ENCODE measurements at places on chromosomes 5 and 9.

- peak; percentile 83 for DNase-seq
Observed at GRCh38 chr9:133726401-133727276, 11.5 kb downstream of the SARDH start.

DNA sequence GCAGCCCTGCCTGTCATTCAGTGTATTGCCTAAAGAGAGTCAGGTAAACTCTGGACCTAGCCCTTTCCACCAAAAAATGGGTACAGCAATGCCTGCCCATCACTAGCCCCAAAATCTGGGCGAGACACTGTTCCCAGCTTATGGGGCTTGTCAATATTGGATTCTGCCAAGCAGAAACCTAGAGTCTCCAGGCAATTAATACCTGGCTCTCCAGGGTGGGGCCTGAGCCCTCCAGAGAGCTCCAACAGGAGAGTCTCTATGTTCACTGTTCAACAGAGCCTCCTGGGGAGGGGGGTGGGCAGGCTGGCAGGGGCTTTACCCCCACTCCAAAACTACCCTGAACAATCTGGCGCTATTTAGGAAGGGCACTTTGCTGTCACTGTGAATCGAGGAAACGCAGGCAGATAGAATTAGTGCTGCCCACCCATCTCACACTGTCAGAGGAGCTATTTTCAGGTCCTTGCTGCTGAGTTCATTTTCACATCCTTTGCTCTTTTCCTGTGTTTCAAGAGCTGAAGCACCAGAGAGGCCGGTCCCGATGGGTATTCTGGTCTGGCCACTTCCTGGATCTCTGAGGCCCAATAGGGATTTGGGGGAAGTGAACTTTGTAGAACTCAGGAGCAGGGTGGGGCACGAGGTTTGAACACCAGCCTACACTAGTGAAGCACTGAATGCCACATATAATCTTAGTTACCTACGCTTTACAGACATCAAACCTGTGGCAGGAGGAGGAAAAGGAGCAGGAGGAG lies 121.8 kb downstream of the C5orf15 start:
- DNase-seq: peak; percentile 63

DNA sequence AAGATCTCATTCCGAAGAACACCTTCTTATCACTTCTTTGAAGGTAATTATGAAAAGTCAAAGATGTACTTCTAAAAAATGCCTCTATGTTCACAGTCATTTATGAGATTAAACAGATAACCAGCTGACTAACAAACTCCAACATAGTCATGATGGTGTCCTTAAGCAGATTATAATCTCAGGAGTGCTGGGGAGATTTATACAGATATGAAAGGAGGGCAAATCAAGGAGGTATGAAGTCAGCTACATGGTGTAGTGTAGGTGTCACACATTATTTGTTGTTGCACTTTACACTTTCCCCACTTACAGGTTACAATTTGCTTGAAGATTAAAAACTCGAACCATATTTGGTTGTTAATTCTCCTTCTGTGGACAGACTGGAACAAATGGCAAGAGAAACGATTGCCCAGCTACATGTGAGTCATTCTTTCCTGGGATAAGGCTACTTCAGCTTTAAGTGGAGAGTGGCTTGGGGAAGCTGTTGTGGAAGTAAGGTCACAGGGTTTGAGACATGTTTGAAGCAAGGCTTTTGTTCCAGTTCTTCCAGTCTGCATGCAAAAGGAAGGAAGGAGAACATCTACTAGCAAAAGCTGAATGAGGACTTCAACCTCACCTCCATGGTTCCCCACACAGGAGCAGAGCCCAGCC lies 320.1 kb downstream of the ADGRV1 start:
- DNase-seq: no peak

DNA sequence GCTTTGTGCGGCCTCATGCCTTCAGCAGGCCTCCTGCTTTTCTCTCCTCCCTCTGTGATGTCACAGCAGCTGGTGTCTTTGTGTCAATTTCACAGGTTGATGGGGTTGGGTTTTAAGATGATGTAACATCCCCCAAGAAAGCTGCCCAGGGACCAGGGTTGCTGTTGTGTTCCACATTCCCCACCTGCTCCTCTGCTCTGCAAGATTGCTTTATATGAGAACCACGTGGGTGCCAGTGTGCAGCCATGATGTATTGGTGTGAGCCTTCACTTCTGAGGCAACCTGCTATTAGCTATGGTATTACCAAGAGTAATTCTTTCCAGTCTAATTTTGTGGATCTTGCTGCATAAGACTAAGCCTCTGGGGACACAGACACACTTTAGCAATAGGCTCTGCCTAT lies 213.0 kb upstream of the ADAMTS16 start:
- DNase-seq: no peak

- DNase-seq: peak; percentile 17
Observed at GRCh38 chr9:6715755-6716643, 41.8 kb upstream of the KDM4C start.

DNA sequence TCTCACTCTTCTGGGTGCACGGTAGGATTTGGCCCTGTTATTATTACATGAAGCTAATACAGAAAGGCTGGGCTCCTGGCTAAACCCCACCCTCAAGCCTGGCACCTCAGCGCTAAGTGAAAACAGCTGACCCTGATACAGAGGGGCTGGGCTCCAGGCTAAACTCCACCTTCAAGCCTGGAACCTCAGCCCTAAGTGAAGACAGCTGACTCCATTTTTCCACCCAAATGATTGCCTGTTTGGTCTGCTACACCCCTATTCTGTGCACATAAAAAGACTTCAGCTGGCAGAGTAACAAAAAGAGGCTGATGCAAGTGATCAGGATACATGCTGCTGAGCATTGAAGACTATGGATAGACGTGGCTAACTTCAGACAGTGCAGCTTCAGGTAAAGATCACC lies 148.4 kb upstream of the CLINT1 start:
- no peak for DNase-seq

- no peak for DNase-seq
Observed at GRCh38 chr9:127910613-127911205, 6.1 kb downstream of the ST6GALNAC4 start.

- DNase-seq: no peak
Observed at GRCh38 chr5:35622974-35623373, 5.3 kb downstream of the SPEF2 start.

- no peak for DNase-seq
Observed at GRCh38 chr5:164359260-164360255, 854.1 kb downstream of the MAT2B start.

DNA sequence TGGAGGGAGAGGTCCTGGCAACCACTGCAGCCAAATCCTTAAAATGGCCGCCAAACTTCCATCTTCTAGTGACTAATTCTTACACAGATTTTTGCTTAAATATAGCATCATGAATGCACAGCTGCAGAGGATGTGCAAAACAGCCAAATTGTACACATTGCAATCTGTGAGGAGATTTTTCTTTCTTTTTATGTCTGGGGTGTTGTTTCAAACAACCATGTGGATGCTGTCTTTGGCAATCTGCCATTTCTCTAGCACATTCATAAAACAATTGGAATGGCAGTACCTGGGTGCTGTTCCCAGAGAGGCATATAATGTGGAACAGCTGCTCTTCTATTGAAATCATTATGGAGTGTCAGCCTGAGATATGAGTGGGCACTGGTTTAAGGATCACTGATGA lies 1082.9 kb upstream of the SEMA6A start:
- no peak for DNase-seq

DNA sequence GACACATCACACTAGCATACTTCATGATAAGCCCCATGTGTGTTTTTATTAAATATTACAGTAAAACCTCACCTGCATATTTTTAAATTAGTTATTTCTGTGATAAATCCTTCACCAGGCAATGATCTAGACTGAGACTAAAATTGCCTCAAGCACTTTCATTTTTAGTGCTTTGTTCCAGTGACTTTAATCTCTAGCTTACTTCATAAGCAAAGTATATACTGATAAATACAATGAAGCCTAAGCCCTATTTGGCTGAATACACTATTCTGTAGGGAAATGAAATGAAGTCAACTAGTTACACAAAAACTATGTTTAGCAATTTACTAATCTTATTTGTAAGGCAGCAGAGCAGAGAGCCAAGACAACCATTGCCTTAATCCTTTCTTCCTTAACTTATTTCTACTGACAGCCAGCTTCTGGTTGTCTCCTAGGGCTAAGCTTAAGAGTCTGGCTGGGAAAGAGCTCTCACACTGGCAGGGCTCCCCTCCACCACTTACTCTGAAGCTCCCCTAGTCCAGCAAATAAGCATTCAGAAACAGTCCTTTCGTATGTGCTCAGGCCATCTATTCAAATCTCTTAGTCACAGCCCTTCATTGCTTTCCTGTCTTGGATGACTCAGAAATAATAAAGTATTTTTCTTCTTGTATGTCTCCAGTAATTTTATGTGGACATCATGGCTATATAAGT lies 31.4 kb upstream of the MTAP start:
- DNase-seq: no peak

GRCh38 chr9:80320916-80321315 lies 749.2 kb downstream of the TLE4 start:
- DNase-seq: no peak

DNA sequence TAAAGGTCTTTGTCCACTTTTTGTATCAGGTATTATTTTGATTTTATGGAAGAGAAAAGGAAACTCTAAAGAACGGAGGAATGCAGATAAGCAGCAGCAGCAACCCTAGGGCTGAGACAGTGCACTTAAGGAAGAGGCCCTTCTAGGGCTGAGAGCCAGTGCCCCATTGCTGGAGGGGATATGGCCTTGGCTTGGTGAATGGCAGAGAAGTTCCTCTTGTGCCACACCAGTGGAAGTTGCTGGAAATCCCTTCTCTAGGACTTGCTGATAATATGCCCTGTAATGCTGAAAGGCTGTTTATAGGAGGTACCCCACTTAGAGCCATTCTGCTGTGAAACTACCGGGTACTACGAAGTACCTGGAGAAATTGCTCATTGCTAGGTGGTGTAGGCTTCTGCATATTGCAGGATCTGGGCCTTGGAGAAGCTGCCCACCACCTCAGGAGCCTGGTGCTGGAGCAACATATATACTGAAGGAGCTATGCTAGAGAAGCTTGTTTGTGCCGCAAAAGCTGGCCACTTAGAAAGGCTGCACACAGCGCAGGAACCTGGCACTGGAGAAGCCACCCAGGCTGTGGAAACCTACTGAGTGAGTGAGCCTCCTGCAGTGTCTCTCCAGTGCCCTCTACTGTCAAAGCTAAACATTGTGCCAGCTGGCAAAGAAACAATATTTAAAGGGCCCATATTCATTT lies 9.6 kb upstream of the UBTD2 start:
- no peak for DNase-seq

DNA sequence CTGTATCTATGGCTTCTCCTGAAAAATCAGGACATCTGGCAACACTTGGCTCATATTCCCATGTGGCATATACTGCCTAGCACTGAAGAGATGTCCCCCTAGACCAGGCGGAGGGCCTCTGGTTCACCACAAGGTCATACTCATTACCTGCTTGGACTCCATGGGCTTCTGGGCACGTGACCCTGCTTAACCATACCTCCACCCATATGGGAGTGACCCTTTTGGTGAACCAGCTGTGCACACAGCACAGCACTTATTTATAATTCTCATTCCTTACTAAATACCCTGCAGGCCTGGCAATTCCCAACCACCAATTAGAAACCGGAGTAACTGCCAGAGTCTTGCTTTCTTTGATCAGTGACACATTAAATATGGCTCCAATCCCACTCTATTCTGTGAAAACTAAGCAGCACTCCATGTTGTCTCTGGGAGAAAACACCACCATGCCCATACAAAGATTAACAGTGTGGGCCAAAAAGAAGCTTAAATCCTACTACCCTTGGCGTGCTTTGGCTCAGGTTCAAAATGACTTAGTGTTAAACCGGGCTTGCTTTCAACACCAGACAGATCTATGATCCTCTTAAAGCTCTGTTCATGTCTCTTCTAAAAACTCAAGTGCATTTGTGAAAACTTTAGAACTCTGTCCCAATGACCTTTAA lies 57.7 kb downstream of the MTMR12 start:
- DNase-seq: no peak

- no peak for DNase-seq
Observed at GRCh38 chr9:136327304-136327974, at the start of gene GPSM1. Gene GPSM1, plus strand, starts transcription at chr9:136327539. Its CDS starts 157 bp downstream, at chr9:136327696.

DNA sequence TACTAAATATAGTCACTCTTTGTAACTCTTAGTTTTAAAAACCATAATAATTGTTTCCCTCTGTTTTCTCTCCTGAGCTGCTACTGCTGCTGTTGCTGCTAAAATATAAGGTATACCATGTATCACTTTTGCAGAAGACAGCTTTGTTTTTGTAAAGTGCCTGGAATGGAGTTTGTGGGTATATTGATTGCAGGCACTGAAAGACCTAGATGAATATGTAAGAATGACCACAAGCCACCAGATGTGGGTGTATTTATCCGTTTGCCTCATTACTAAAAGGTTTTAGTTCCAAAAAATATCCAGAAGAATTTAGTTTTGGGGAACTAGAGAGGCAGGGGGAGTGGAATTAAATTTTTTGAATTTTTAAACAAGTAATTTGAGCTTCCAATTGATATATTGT lies 151.1 kb upstream of the CDKN2B start:
- no peak for DNase-seq

DNA sequence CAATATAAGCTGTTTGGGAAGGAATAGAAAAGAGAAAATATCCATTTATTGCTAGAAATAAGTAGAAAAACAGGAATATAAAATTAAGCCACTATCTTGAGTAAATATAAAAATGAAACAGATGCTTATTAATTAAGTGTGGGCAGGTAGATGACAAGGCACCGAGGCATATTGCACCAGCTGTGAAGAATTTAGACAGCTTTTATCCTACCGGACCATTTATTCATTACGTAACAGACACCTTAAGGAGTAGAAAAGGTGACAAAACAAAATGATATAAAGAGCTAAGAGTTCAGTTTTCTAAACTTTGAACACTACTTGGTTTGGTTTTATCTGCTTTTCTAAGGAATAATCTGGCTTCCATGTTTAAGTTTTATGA lies 404.1 kb downstream of the PTPRD start:
- DNase-seq: no peak

DNA sequence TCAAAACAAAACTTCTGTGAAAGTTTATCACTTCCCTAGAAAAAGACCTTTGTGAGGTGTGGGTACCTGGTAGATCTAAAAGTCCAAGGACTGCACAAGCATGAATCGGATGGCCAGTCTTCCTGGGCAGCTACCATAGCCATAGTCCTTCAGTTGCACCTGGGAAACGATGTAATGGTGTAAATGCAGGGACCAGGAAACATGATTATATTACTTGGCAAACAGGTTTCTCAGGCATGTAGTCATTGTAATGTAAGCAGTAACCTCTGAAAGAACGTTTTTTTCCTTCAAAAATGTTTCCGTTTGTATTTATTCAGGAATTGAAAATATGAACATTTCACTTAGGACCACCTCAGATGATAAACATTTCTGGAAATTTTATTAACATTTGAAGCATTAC lies 433.4 kb downstream of the DTWD2 start:
- no peak for DNase-seq

DNA sequence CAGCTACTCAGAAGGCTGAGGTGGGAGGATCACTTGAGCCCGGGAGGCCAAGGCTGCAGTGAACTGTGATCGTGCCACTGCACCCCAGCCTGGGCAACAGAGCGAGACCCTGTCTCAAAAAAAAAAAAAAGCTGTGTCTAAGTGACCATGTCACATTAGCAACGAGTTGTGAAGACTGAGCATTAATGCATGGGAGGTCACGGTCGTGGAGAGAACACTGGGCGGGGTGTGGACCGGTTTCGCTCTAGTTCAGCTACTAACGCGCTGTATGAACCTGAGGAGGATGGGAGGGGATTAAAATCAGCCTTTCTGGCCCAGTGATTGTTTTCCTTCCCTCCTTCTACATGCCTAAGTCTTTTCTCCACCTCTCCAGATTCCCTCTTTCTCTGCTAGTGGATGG lies 56.7 kb upstream of the CARTPT start:
- no peak for DNase-seq
